ENCODE measurements at places on chromosomes 5 and 9.

GRCh38 chr9:79213417-79214125 lies 358.2 kb upstream of the TLE4 start:
- no peak for DNase-seq

- no peak for DNase-seq
Observed at GRCh38 chr5:170345971-170346370, 43.2 kb downstream of the KCNMB1 start.

DNA sequence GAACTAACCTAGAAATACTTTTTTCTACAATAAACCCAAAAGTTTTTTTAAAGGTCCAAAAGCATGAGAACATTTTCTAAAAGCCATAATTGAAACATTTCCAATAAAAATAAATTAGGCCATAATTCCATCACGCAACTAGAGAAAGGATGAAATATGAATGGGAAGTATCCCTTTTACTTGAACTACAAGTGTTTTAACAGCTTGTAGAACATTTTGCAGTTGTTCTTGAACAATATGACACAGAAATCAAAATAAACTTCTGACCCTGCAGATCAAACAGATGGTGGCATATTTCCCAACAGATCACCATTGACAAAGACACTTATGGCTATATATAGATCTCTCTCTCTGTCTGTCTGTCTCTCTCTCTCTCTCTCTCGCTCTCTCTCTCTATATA lies 624.4 kb downstream of the PSAT1 start:
- no peak for DNase-seq

- DNase-seq, result no peak
Observed at GRCh38 chr5:6719896-6720560, 6.8 kb downstream of the TENT4A start.

DNA sequence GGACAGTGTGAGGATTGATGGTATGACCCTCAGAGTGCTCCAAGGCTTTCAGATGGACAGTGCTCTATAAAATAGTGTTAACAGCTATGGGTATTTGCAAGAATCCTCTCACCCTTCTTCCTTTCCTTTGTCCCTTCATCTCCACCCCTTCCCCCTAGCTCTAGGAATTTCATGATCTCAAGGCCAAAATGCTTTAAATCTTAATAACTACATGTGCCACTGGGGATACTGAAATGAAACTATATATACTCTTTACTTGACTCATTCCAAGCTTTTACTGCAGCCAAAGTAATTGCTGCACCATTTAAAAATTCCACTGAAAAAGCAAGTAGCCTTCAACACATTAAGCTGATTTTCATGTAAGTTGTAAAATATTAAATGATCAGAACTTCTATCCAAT lies 361.6 kb upstream of the SLC30A5 start:
- DNase-seq, result no peak

GRCh38 chr5:31133488-31133887 lies 60.0 kb upstream of the CDH6 start:
- DNase-seq, result peak; percentile 55

DNA sequence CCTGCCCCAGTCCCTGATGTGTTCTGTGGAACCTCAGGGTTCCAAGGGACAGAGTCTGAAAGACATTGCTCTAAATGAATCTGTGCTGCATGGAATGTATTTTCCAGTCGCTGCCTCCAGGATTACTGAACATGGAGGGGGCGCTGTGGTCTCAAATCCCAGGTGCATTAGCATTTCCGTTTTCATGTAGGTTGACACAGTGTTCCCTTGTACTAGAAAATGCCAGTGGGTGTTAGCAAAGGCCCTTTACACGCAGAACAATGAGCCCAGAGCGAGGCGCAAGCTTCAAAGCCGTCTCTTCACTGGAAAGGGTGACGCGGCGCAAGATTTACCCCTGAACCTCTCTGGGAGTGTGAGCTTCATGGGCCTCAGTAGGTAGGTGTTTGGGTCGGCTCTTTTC lies 308.3 kb downstream of the SLIT3 start:
- peak; percentile 50 for DNase-seq

Data from amniotic epithelial cell (primary cell).